ENCODE measurements at places on chromosomes 3 and 15.

DNA sequence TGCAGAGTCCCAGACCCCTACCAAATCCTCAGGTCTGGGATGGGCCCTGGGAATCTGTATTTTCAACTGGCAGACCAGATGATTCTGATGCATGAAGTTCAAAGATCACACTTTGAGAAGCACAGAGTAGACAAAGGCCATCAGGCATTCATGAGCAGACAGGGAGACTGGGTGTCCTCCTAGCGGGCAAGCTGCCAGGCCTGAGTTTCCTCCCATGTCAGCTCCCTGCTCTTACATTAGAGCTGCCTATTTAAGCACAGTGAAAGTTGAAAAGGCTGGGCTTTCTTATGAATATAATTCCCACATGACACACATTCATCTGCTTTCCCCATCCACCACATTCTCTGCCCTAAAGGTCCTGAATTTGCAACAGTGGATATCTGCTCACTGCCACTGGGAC, 14.0 kb downstream of the CAPN3 start:
- DNase-seq = no peak

GRCh38 chr3:187850258-187850921, 105.1 kb upstream of the BCL6 start:
- no peak for DNase-seq

DNA sequence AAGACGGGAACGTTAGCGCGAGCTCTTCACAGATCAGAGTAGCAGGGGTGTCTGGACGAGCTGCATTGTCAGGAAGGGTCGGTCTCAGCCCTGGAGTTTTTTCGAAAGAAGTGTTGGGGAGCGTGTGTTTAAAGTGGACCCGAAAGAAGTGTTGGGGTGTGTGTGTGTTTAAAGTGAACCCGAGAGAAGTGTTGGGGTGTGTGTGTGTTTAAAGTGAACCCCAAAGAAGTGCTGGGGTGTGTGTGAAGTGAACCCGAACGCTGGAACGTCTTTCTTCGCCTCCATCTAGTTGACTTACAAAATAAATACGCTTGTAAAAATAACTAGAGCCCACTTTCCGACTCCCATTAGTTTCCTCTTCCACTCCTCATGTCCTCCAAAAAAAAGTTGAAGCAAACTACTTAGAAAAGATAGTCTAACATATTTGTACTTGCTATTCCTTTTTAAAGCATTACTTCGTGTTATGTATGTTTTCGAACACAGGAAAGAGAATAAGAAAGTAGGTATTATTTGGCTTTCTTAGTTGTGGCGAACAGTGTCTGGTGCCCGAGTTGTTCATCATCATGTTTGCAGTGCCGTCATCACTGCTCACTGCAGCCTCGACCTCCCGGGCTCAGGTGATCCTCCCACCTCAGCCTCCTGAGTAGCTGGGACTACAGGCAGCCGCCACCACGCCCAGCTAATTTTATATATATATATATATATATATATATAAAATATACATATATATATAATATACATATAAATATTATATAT, 1.0 kb downstream of the LRCH3 start:
- DNase-seq = no peak

DNA sequence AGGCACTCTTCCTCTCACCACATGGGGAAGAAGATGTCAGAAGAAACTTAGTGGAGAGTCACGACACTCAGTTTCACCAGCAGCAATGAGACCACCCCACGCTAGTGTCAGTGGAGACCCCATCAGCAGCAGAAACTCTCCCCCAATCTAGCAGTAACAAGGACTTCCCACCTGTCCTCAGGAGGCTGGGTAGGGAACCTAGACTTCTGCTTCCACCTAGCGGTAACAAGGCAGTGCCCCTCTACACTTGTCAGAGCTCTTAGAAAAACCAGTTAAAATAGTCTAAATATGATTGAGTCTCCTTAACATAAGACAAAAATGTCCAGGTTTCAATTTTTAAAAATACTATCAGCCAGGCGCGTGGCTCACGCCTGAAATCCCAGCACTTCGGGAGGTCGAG, 57.3 kb downstream of the TRAT1 start:
- no peak for DNase-seq

DNA sequence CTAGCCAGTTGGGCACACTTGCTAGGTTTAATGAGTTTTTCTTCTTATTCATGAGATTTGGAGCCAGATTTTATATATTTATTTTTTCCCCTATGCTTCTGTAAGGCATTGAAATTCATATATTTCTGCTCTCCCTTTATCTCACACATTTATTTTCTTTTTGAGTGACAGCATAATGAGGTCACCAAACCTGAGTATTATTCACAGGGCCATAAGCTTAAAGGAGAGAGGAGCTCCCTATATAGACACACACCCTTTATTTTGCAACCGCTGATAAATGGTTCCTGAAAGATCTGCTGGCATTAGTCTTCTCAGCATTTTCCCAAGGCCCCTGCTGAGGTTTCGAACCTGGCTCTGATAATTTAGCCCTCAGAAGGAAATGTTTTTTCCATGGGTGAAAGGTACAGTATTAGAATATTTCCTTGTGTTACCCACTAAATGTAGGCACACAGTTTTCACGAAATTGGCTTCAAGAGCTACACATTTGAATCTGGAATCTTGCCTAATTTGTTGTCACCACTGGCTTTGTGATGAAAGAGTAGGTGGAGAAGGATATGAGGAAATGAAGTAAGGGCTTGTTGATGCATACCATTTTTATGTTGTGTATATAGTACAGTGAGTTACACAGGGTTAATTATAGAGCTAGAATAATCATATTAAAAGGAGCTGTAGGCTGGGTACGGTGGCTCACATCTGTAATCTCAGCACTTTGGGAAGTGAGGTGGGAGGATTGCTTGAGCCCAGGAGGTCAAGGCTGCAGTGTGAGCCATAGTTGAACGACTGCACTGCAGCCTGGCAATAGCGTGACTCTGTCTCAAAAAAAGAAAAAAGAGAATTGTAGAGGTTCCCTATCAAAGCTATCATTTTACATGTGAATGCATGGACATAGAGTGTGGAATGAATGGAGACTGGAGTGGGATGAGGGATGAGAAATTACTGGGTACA, 6.5 kb downstream of the KLHL18 start:
- DNase-seq = no peak

DNA sequence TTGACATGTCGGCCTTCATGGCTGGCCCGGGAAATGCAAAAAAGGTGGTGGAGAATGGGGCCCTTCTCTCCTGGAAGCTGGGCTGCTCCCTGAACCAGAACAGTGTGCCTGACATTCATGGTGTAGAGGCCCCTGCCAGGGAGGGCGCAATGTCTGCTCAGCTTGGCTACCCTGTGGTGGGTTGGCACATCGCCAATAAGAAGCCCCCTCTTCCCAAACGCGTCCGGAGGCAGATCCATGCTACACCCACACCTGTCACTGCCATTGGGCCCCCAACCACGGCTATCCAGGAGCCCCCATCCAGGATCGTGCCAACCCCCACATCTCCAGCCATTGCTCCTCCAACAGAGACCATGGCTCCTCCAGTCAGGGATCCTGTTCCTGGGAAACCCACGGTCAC, 23.1 kb upstream of the BSN start:
- DNase-seq = no peak

DNA sequence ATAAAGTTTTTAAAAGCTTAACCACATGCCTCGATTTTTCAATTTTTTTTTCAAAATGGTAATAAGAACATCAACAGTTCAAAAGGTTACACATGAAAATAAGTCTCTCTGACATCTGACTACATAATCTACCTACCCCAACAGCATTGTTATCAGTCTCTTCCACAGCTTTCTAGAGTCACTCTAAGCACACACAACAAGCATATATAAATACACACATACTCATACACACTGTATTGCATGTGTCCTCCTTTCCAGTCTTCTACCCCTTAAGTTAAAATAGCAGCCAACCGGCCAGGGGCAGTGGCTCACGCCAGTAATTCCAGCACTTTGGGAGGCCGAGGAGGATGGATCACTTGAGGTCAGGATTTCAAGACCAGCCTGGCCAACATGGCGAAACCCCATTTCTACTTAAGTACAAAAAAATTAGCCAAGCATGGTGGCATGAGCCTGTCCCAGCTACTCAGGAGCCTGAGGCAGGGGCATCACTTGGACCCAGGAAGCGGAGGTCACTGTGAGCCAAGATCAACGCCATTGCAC, 12.2 kb downstream of the TBL1XR1 start:
- no peak for DNase-seq

GRCh38 chr3:53824795-53825194, 21.4 kb downstream of the CHDH start:
- DNase-seq = no peak

DNA sequence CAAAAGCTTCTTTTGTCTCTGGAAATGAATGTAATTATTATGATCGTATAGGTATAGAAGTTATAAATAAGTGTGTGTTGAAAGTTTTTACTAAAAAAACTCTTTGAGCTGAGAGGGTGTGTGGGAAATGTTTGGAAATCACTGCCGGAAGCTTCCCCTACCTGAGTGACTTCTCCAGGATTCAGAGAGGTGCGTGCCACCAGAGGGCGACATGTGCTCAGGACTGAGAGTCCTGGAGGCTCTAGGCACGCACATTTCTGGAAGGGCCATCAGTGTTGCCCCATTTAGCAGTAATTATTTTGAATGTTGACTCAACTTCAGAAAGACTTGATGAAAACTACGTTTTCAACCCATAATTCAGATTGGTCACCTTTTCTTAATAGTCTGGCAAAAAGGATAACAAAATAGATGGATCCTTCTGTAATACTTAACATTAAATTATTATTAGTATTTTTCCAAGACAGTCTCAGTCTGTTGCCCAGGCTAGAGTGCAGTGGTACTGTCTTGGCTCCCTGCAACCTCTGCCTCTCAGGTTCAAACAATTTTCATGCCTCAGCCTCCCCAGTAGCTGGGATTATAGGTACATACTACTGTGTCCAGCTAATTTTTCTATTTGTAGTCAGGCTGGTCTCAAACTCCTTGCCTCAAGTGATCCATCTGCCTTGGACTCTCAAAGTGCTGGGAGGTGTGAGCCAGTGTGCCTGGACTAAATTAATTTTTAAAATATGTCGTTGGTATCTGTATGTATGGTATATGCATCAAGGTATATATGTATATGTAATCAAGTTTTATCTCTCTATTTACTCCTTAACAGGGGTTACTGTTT, 34.5 kb downstream of the GPR171 start:
- peak; percentile 47 for DNase-seq

GRCh38 chr15:67043939-67044771, 21.2 kb upstream of the SMAD3 start:
- no peak for DNase-seq

- no peak for DNase-seq
Measured at GRCh38 chr15:23869396-23869795, 182.3 kb upstream of the NDN start.

GRCh38 chr15:64146041-64146440, 5.5 kb upstream of the SNX22 start:
- no peak for DNase-seq

- no peak for DNase-seq
Measured at GRCh38 chr15:61155741-61156700, 73.1 kb downstream of the RORA start.

DNA sequence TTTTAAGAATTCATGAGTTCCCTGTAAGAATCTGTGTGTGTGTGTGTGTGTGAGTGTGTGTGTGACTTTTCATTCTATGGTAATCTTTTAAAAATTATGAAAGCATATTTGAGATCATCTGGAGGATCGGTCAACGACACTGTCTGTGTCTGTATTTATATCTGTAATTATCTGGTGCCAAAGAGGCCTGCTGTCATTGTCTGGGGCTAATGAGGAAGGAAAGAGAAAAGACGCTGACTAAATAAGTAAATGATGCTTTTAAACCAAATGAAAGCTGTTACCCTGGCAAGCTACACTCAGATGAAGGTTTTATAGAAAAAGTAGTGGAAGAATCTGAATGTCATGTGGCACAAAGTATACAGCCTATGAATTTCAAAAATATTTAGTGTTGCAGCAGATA, 439.8 kb downstream of the RBMS3 start:
- no peak for DNase-seq

DNA sequence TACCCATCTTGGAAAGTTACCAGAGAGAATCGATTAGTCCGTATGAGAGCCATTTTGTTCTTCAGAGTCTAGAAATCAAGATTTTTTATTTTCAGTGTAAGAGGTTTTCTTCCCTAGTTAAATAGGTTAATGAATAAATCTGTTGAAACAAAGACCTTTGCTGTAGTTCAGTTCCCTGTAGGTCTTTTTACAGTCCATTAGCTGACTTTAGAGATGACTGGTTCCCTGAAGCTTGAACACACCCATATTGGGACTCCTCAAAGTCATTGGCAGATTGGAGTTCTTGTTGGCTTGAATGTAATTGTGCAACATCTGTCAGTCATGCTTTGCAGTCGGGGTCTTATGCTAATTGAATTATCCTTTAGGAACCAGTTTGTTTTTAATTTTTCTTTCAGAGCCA, 45.3 kb downstream of the SEMA6D start:
- DNase-seq = no peak

- DNase-seq = no peak
Measured at GRCh38 chr3:112604536-112604935, 36.4 kb downstream of the CCDC80 start.

DNA sequence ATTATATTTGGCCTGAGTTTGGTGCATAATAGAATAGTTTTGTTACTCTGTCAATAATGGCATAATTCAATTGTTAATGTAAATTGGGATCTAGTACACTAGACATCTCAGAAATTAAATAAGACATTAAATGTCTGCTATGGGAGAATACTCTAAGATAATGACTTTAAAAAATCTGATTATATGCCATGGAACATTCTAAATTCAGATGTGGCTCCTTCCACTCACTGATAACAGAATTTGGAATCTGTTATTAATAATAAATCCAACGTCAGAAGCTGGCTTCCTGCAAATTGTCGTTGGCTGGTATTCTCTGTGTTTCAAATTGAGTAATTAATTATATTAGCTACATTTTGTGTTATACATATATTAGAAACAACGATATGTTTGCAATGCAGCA, 258.1 kb downstream of the CNTN6 start:
- DNase-seq = no peak

DNA sequence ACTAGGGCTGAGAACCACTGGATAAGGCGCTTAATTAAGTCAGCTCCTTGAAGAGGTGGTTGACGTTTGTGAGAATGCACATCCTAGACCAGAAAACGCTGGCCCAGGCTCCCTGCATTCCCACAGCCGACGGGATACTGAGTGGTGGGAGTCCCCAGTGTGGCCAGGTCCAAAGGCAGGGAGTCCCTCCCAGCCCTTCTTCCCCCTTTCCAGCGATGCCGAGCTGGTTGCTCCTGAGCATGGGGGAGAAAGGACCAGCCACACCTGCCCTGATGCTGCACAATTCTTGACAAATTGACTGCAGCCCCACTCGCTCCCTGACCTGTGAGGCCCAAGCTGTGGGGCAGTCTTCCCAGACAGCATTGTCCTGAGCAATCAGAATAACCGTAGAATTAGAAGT, 79.5 kb upstream of the PXYLP1 start:
- no peak for DNase-seq

DNA sequence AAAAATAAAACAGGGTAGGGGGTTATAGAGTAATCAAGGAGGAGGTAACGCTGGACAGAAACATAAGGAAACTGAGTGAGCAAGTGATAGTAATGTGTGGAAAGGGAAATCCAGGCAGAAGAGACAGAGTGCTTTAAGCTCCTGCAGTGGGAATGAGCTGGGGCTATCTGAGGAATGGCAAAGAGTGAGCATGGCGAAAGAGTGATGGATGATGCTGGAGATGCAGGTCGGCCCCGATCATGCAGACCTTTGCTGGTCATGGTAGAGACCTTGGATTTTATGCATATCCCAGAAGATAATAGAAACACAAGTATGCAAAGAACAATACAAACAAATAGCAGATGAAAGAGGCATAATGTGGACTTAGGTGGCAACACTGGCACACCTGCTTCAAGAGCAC, 26.0 kb upstream of the ACAP2 start:
- DNase-seq = no peak

- DNase-seq = no peak
Measured at GRCh38 chr3:72728958-72729467, 119.2 kb downstream of the SHQ1 start.
